ENCODE measurements at places on chromosomes 2 and 18.

DNA sequence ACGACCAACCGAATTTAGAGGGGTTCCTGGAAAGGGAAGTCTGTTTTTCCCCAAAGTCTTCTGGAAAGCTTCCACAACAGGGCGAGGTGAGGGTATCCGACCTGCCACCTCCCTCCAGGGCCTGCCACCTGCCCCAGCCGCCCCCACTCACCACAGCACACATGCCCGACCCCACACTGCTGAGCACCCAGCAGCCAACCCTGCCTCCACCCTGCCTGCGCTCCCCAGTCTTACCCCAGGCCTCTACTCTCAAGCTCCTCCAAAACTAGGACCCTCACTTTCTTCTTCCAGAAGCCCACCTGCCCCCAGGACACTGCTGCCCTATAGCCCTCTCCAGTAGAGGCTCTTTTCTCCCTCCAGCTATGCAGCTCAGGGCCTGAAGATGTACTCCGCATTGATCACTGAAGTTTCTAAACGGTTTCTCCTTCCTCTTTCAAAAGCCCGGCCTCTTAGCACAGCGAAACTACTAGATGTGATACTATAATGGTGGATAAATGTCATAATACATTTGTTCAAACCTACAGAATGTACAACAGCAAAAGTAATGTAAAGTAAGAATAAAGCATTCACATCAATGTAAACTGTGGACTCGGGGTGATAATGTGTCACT is 128.8 kb upstream of the SLC1A4 start:
- DNase-seq: no peak

DNA sequence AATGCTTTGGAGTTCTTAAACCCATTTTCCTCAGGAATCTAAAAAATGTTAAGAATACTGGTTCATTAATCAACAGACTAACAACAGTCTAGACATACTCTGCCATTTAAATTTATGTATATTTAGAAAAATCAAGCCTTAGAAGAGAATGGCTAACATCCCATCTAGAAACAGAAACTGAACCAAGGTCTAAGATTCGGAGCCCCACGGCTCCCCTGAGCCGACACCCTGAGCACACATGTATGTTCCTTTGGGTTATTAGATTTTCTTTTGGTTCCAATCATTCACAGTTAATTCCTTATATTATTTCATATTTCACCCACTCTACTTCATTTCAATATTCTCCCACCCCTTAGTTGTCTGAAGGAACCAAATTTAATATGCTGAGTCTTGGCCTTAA is 94.8 kb upstream of the HNRNPA3 start:
- no peak for DNase-seq

DNA sequence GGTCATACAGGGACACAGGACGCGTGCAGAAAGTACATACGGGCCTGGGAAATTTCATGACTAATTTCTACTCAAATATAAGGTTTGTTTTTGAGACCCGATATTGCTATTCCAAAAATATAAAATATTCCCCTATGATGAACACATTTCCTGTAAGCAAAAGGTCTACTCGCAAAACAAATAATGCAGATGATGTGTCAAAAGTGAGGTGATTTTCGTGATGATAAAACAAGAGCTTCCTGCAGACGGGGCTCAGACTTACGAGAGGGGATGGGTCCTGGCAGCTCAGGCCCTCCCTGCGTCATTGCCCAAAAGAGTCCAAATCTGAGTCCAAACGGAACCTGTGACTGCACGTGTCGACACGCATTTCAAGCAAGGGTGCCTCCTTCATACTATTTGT is 62.7 kb downstream of the MBP start:
- peak; percentile 39 for DNase-seq

DNA sequence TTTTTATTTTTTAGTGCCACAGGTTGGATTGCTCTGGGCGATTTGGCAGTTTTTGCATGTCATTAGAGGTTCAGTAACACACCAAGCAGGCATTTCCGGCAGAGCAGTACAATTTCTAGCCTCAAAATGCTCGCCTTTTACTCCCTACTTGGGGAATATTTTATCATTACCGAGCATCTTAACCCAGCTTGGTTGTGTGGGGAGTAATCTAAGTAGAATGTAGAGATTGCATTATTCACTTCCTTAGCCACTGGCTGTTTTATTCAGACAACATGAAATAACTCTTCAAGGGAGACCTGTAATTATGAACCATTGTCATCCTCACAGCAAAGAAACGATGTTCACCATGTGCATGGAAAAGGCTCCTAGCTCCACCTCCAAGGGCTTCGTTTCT is 13.1 kb downstream of the GRP start:
- no peak for DNase-seq

DNA sequence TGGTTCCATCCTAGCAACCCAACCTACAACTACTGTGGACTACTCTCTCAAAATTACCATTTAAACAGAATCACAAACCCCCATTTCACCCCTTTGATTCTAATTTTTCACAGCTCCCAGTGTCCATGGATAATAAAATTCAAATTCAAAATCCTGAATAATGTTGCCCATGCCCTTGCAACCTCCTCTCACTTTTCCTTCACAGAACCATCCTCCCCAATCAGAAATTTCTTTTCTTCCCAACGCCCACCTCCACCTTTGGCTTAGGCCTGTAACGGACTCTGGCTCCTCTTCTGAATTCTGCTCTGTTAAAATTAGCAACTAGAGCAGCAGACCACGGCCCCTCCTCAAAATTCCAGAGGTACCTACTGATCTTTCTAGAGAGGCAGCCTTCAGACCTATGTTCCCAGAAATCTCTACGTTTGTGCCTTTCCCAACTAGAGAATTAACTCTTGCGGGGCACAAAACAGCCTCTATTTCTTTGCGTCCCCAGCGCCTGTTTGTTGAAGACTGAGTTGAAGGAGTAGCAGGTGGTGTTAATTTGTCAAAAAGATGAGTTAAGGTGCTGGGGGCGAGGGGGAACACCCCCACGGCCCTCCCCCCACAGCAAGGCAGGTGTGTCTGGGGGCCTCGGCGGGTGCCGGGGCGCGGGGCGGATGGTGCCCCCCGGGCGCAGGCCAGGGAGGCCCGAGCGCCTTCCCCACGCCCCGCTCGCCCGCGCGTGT is 428 bp upstream of the MAP3K20 start:
- DNase-seq: no peak

- DNase-seq: no peak
Measured at GRCh38 chr2:176805345-176805744, 407.2 kb upstream of the HNRNPA3 start.

DNA sequence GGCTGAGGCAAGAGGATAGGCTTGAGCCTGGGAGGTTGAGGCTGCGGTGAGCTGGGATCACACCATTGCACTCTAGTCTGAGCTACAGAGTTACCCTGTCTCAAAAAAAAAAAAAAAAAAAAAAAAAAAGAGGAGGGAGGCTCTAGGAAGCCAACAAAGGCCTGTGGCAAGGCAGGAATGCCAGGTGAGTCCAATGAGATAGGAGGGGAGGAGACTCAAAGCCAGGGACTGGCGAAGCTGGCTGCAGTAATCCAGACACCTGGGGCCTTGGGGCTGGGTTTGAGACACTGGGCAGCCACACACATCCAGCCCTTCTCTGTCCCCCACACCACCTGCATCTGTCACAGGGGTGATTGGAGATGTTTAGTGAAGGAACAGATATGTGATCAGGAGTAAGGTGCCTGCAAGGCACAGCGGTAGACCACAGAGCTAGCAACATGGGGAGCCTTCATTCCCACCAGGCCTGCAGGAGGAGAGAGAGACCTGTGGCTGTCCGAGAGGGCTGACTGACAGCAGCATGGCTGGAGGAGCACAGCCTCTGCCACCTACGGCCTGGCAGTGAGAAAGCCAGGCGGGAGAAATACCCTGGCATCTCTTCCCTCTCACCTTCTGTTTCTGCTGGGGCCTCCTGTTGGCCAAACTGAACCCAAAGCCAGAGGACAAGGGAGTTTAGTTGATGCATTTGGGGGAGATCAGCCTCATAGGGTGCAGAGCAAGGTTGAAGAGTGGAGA is 9.5 kb downstream of the CHPF start:
- peak; percentile 26 for DNase-seq

GRCh38 chr2:240397542-240397916 is 37.9 kb upstream of the GPC1 start:
- DNase-seq: peak; percentile 19

- DNase-seq: no peak
Measured at GRCh38 chr18:79203017-79203605, 133.9 kb downstream of the ATP9B start.

- DNase-seq: no peak
Measured at GRCh38 chr2:171509945-171510731, 12.1 kb upstream of the CYBRD1 start.

- DNase-seq: no peak
Measured at GRCh38 chr2:133821107-133821760, 253.0 kb upstream of the NCKAP5 start.

DNA sequence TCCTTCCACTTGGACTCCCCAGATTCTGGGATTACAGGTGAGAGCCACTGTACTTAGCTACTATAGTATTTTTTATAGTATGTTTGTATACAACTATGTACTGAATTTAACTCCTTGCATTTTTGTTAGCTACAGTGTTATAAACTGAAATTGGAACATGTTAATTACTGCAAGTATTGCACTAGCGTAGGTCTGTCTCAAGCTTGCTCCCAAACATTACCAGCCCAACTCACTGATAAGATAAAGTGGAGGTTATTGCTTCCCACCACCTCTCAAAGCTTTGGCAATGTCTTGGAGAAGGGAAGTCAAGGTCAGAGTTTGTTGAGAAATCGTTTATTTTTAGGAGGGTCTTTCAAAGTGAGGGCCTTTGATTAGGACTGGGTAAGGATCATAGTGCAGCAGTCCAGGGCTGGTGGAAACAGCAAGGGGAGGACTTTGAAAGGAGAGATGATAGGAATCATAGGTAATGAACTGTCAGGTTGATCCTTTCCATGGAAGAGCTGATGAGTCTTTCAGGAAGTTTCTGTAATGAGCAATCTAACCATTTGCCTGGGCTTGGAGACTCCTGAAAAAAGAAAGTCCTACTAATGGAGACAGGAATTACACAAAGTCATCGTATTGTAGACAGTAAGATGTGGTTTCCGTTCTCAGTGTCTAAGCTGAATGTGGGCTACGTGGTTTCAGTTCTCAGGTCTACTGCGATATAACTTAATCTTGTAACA is 257.1 kb downstream of the MYO3B start:
- DNase-seq: no peak

DNA sequence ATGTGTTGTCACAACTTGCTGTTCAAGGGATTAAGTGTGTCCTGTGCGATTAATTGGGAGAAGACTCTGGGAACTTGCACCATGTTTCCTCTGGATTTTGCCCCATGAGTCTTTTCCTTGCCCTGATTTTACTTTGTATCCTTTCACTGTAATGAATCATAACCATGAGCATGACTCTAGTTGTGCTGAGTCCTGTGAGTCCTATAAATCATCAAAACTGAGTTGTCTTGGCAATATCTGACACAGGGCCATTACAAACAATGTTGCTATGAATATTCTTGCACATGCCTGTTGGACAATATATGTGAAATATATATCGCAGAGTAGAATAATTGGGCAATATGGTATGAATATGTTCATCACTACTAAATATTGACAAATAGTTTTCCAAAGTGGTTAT is 56.5 kb upstream of the COL5A2 start:
- DNase-seq: no peak

DNA sequence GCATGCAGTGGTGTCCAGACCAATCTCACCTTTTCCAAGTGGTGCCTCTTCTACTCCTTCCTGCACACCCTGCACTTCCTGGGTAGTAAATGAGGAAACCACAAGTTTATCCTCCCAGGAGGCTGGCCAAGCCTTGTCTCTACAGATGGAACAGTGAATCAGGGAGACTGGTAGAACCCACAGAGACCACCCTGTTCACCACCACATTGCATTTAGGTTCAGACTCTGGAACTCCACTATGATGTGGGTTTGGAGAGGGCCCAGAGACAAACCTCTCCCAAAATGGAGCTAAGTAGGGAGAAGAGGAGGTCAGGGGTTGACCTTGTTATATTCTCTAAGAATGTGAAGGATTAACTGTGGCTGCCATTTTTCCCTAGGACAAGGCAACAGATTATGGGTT is 102.8 kb upstream of the FZD7 start:
- DNase-seq: no peak

DNA sequence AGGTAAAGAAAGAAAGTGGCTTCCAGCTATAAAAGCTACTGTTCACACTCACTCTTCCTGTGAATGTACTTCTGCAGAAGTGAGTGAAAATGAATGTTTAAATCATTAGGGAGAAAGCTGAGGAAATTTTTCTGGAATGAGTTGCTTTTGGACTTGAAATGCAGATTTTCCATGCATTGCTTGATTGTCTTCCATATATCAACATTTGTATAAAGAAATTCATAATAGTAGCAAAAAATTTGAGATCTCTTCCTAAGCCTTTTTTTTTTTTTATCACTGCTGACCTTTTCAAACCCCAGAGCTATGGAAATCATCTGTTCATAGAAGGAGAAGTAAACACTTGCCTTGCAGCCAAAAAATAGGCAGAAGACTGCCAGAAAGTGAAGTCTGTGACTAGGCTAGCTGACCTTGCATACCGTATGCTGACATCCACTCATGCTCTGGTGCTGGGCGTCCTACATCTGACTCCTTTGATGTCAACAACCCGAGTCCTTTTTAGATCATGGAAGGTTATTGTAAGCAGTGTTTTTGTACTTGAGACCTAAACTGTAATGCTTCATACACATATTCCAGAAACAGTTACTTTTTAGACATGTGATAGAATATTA is 154.5 kb upstream of the RASGRP3 start:
- no peak for DNase-seq

DNA sequence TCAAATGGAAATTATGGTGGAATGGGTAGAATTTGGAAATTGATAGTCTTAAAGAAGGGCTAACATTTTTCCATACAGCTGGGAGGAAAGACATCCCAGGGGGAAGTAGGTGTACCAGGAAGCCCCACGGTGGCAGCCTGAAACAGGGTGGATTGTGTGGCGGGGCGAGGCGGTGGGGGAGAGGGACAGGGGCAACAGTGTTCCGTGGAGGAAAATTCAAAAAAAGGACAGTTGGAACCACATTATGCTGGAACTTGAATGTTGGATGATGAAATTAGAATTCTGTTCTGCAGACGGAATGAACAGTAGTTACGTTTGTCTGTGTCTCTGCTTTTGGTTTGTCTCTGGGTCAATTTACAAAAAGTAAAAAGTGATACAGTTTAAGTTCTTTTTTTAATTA is 10.6 kb upstream of the CIB4 start:
- DNase-seq: no peak

GRCh38 chr2:212451786-212452231 is 86.8 kb downstream of the ERBB4 start:
- no peak for DNase-seq

DNA sequence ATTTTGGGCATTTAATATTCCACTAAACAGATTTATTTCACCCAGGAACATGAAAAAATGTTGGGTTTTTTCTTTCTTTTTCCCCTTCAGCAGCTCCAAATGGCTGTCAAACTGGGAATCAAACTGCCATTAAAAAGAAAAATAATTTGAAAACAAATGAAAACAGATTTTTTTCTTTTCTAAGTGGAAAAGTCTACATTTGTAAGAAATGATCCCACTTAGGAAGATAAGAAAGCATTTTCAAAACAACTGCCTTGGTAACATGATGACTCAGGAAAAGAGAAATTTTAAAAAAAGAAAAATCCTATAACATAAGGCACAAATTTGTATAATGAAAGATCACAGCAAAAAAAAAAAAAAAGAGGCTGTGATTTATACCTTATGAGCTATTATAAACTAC is 20.0 kb downstream of the ZNF521 start:
- no peak for DNase-seq

All from posterior cingulate gyrus (tissue), 11 donors.